ENCODE measurements at places on chromosomes 6 and 20.

- no peak for DNase-seq
These were observed 170.1 kb upstream of the PHACTR1 start for GRCh38 chr6:12546410-12547002.

- no peak for DNase-seq
These were observed 67.7 kb downstream of the KIF6 start for GRCh38 chr6:39657355-39658135.

DNA sequence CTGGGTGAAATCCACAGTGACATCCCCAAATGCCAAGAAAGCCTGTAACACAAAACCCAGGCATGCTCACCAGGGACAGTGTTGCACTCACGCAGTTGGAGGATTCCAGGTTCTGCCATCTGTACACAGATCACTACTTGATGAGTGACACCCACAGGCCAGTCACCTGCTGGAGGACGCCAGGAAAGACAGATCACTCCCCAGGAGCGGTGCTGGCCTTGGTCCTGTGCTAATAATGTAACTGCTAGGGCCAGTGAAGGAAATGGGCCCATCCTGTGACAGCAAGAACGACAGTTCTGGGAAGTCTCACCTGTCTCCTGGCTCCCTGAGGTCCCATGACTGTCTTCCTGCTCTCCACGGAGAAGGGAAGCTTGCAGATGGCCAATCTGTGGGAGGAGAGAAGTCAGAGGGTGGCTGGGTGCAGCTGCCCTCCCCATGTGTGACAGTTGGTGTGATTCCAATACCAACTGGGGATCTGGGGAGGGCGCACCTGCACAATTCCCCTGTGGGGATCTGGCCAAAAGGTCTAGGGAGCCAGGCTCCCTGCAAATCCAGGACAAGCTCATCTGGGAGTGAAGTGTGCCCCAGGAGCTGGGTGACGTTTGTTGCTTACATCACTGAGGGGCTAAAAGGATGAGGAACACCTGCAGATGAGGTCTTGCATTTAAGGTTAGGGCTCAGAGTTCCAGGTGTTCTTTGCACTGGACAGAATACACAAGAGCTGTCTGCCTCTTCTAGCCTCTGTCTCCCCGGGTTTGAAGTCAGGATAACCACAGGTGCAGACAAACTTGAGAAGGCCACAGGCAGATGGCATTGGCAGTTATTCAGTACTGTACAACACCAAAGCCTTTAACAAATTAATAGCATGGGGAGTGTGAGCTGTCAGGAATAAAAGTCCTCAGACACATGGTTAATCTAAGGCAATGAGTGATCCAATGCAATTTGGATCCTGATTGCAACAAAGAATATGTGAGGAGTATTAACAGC is 10.3 kb downstream of the ZNF337 start:
- DNase-seq: no peak

GRCh38 chr6:136918706-136919105 is 3.4 kb upstream of the SLC35D3 start:
- DNase-seq: no peak

GRCh38 chr20:1468117-1468624 is 1.5 kb upstream of the NSFL1C start:
- no peak for DNase-seq

- DNase-seq: no peak
These were observed 350.9 kb downstream of the SMOC2 start for GRCh38 chr6:168791917-168792316.

DNA sequence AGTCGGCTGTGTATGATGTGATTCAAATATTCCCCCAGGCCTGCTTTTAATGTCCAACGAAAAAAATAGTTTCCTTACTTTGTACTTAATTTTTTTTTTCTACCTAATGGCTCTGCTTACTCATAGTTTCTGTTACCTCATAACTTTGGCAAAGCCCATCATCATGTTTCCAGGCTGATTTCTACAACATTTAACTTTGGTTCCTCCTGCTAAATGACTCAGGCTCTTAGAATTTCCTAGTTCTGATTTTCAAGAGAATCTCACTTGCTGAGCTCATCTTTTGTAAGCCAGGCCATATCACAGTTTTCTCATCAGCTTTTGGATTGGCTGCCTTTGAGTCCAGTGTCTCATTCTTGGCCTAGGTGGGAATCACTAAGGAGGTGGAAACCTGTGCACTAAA is 323.1 kb downstream of the HDGFL1 start:
- no peak for DNase-seq

GRCh38 chr20:13681248-13682125 is 42.8 kb upstream of the TASP1 start:
- DNase-seq: no peak

GRCh38 chr20:44807051-44807683 is 3.2 kb downstream of the RIMS4 start:
- DNase-seq: no peak

- no peak for DNase-seq
These were observed 26.5 kb downstream of the PTPRK start for GRCh38 chr6:128493877-128494276.

DNA sequence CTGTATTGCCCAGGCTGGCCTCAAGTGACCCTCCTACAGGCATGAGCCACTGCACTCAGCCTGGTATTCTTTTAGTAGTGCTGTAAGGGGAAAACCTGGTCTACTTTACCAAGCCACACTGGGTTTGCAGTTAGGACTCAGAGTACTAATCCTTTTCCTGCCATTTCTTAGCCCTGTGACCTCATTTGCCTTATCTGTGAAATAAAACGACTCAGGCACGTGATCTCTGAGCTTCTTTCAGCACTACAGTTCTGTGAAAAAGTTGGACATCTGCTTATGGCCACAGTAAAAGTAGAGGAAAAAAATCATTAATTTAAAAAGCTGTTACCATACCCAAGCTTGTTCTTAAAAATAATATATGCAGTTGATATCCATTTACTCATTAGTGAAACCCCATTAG is 1007.5 kb downstream of the KIF16B start:
- DNase-seq: no peak

GRCh38 chr6:76942203-76942966 is 520.9 kb downstream of the HTR1B start:
- no peak for DNase-seq

DNA sequence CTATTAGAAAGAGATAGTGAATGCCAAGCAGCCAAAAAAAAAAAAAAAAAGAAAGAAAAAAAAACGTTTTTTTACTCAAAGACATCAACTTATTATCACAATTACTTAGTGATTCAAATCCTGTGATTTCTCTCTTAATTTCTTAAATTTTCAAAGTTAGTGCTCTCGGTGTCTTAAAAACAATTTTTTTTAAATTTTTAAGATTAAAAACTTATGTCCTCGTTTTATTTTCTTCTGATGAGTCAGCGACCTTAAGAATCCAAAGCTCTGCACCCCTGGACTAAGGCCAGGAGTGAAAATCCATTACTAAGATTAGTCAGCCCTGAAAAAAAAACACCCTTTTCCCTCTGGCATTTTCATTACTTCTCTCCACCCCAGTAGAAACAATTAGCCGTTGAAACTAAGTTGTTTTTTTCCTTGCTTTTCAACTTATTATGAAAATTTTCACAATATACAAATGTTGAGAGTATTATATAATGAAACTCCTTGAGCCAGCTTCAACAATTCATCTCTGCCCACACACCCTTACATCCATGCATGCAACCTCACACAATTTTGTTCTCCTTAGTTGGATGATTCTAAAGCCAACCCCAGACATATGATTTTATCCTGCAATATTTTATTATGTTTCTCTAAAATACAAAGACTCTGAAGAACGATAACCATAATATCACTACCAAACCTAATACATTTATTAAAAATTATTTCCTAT is 85.6 kb upstream of the CARMIL1 start:
- DNase-seq: no peak

DNA sequence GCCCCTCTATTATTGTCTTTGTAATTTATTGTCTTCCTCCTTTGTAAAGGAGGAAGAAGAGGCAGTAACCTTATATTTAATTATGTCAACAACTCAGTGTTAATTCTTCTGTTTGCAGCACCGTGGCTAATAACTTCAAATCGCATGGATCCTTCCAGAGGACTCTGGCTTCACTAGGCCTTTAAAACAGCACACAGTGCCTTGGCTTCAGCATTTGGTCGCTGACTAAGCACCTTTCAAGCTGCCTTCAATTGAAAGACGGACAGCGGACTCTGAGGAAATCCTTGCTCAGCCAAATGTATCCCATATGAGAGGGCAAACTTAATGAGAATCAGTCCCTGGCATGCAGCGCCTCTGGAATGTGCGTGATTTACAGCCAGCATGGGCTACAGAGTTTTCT is 64.2 kb downstream of the SGK1 start:
- no peak for DNase-seq

DNA sequence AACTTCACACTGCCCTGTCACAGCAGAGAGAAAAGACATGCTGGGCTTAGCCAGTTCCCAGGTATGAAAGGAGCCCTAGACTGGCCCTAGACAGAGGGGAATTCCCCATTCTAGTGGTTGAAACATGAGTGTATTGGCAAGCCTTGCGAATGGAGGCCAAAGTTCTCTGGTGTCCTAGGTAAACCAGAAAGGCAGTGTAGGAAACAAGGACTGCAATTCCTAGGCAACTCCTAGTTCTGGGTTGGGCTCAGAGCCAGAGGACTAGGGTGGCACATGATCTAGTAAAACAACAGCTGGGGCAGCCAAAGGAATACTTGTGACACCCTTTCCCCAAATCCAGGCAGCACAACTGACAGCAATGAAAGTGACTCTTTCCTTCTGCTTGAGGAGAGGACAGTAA is 265.0 kb upstream of the EPHA7 start:
- DNase-seq: no peak

DNA sequence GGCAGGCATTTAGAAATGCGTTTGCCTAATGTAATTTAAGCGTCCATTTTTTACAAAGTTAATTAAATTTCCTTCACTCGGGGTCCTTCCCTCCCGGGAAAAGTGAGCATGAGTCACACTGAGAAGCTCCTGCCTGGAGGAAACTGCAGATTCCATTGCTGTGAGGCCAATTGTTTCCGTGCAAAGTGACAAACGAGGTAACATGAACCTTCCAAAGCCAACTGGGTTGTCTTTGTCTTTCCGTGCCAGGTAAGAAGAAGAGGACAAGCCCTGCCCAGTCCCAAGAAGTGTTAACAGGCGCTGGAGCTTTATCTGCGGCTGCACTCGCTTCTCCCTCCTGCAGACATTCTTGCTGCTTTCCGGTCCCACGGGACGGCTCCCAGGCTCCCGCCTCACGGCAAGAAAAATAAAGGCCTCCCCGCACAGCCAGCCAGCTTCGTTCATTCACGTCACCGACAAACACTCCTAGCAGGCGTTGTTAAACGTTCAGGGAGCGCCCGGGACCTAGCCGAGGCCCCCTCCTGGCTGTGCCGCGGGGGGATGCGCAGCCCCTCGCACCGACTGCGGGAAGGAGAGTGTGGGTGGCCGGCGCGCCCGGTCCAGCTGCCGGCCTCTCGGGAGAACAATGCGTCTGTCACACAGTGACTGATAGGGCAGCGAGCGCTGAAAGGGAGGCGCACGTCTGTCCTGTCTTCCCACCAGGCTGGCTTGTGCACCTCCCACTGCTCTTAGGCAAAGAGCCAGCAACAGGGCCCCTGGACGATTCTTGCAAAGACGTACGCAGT is 61.5 kb upstream of the HDDC2 start:
- DNase-seq: no peak

GRCh38 chr20:23603321-23603720 is 2.4 kb downstream of the CST9 start:
- no peak for DNase-seq

DNA sequence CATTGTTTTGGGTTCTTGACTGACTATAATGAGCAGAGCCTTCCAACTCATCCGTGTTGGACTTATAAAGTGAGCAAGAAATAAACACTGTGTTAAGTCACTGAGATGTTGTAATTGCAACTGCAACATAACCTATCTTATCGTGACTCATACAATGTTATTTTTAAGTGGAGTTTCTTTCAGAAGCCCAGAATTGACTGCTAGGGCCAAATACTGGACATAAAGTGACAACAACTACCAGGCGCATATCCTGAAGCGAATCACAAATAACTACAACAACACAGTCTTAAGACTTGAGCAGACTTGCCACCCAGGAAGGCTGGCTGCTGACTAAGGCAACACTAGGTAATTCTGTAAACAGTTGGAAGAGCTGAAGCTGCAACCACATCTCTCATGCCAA is 326.6 kb downstream of the COL12A1 start:
- DNase-seq: no peak

DNA sequence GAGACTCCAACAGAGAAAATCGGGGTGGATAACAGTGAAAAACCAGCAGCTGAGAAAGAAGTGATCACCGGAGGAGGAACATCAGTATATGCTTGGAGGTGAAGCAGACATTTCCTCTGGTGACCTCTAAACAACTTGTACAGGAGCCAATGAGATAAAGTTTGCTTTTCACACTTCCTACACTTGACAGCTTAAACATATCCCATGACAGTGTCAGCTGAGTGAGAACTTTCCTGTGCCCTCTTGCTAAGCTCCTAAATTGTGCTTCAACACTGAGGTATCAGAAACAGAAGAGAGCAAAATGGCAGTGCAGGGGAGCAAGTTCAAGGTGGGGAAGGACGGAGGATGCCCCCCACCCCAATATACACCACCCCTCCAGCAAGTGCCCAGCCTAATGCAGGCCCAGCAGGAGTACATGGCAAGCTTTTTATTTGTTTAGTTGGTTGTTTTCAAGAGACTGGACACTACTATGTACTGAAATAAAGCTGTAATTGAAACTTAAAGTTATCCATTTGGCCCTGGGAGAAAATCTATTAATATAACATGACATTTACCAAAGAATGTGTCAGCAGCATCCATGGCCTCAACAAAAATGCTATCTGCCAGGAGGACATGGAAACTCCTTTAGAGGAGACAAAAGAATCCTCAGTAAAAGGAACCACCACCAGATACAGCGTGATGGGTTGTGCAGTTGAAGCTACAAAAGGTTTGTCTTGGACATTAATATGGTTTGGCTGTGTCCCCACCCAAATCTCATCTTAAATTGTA is 540.2 kb downstream of the PRKN start:
- no peak for DNase-seq

DNA sequence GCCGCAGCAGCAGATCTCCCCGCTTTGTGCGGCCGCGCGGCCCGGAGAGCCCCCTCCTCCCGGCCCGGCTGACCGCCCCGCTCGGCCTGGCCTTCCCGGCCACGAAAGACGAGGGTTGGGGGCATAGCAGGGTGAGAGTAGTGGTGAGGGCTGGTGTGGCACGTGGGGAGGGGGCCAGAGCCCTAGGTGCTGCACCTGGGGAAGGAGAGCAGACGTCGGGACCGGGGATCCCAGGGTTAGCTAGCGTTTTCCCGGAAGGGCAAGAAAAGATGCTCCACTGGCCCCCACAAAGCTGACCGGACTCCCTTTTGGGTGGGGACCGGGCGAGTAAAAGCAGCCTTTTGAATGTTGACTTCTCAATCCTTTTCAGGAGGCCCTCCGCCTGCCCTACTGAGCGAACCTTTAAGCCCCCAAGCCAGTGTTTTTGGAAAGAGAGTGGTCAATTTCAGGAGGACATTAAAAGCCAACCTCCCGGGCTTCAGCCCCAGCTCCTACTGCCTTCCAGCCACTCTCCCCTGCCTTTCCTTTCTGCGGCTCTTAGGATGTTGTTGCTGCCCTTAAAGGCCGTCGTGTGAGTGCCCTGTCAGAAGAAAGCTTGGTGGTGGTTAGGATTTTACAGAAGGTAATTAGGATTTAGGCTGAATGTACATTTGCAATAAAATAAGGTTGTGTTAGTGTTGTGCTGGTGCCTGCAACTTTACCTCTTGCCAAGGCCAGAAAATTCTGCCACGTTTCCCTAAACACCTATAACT is 648 bp upstream of the BACH2 start:
- no peak for DNase-seq

- DNase-seq: no peak
These were observed 4.8 kb downstream of the LRP11 start for GRCh38 chr6:149859368-149859767.

GRCh38 chr6:134070271-134070670 is 17.8 kb upstream of the SLC2A12 start:
- no peak for DNase-seq

- DNase-seq: no peak
These were observed 194.3 kb upstream of the SMLR1 start for GRCh38 chr6:130632897-130633296.
